ENCODE measurements at places on chromosomes 1 and 21.

GRCh38 chr1:193676996-193677549 is 490.7 kb upstream of the B3GALT2 start:
- no peak for DNase-seq

GRCh38 chr21:32043458-32043857 is 170.6 kb downstream of the HUNK start:
- no peak for DNase-seq

- no peak for DNase-seq
These were observed 220.8 kb downstream of the SLC35F3 start for GRCh38 chr1:234125283-234125682.

DNA sequence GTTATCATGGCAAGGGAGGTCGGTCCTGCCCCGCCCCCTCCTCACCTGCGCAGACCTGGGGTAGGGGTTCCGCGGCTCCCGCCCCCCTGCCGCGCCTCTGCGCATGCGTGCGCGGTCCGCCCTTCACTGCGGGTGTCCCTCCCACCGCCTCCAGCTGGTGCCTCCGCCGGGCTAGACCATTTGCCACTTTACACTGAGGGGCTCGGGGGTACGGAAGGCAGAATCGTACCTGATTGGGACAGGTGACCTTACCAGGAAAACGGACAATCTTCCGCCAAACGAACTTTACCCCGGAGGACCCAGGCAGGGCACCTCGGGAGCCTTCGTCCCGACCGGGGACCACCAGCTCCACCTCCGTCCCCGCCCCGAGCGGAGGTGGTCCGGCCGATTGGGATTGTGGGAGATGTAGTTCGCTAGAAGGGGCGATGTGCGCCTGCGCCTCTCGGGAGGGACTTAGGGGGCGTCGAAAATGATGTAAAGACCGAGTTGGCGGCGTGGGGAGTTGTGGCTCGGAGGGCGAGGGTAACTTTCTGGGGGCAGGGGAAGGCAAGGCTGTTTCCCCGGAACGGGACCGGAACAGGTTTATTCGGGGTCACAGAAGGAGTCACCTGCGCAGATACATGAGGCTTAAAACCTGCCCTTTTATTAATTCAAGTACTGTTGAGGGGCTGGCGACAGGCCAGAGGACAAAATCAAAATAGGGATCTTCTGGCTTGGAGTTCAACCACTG is at the start of gene DNAJC28:
DNAJC28 (minus strand) TSS at position 344 of the 730 bp plus-strand sequence. CDS start 2,323 bp downstream, outside the sequence.
- DNase-seq, result peak; percentile 92

GRCh38 chr21:45506836-45507522 is 35.3 kb downstream of the SLC19A1 start:
- no peak for DNase-seq

DNA sequence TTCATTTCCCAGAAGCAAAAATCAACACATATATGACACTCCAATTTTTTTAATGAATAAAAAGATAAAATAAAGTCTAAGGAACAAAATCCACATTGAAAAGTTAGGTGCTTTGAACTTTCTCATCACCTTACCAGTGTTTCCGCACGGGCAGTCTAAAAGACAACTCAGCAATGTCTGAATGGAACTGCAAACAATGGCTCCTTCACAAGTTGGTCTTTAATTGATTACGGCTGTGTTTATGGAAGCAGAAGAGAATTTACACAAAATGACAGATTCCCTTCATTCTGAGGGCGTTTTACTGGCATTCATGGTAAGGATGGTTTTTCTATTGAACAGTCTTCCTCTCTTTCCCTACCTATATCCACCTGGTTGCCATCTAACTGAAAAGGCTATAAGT is 65.0 kb upstream of the RNPC3 start:
- no peak for DNase-seq

DNA sequence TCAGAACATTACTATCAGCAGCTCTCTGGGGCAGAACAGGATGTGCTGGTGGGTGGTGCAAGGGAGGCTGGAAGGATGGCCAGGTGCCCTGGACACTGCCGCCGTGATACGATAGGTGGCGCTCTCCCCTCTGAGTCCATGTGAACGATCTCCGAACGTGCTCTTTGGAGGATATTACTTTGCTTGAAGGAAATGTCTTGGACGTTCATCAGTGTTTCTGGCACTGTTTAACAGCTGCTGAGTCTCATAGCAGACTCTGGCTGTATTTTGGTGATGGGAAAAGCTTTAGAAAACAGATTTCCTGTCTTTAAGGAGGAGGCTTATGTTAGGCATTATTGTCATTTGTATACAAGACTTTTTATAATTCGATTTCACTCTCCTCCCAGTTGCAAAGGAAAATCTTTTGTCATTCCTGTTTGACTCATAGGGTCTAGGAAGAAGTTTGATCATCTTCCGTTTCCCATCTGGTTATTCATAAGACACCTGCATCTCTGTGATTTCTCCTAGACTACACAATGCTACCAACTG is 386.2 kb upstream of the ADGRL2 start:
- DNase-seq, result no peak

GRCh38 chr21:32044205-32045180 is 171.7 kb downstream of the HUNK start:
- no peak for DNase-seq

GRCh38 chr21:41418956-41419680 is 6.9 kb upstream of the MX1 start:
- DNase-seq, result no peak

GRCh38 chr1:22412932-22413727 is 38.5 kb upstream of the ZBTB40 start:
- no peak for DNase-seq

GRCh38 chr1:34266127-34266951 is 89.6 kb downstream of the C1orf94 start:
- no peak for DNase-seq

DNA sequence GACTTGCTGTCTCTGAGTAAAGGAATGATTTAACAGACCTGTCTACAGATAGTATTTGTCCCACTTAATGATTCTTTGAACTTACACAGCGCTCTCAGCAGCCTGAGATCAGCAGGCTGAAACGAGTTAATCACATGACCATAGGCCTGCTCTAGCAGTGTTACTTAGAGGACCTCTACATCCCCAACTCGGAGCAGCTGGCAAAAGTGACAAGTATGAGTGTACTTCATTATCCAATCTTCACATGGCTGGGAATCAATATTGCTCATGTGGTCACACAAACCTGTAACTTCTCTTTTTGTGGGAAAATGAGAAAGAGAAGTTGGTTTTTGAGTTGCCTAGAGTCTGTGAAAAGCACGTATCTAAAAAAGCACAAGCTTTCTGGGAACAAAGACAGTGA is 11.4 kb upstream of the ATP13A2 start:
- no peak for DNase-seq

- no peak for DNase-seq
These were observed 166.8 kb upstream of the KCNJ6 start for GRCh38 chr21:38082936-38083485.

- DNase-seq, result no peak
These were observed 194.0 kb downstream of the NRIP1 start for GRCh38 chr21:14870853-14871149.

DNA sequence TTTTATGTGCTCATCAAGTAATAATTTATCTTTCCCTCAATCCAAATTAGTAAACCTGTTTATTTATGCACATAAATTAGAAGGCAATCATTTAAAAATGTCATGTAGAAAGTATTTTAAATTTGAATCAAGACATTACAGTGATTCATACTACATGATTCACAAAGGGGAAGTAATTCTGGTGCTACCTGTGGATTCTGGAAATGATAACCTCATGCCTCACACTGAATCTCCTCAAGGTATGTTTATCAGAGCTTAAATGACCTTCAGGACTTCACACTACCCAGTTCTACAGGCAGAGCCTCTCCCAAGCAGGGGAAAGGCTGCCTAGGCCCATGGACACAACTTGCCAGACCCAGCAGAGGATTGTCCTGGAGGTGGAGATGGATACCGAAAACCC is 25.2 kb upstream of the TDRD10 start:
- no peak for DNase-seq

GRCh38 chr1:42142894-42143675 is 10.1 kb upstream of the GUCA2B start:
- DNase-seq, result no peak

DNA sequence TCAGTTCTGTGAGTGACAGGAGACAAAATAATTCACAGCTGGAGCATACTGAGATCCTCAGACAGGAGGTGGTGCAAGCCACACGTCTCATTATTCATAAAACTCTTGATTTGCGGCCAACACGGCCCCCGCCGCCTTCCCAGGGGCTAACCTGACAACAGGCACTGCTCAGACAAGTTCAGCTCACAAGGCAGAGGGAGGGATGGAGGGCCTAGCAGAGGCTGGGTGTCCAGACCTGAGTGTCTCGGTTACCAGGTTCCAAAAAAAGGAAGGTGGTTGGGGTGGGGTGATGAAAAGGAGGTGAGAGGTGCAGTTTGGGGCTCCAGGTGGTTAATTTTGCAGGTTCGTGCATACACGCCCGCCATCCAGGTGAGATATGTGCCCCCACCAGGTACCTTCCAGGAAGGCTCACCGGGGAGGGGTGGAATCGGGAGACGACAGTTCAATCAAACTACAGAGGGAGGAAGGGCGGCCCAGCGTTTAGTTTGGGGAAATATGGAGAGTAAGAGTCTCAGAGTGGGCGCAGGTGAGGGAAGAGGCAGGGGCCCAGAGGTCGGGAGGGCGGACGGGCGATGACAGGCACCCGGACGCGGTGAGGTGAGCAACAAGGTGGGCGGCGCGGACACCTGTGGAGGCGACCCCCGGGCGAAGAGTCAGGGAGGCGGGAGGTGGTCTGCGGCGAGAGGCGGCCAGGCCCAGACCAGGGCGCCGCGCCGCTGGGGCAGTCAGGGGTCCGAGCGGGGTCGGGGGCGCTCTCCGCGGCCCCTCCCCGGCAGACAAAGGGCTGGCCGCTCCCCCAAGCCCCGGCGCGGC is 629 bp downstream of the CTNNBIP1 start:
- DNase-seq, result peak; percentile 9

DNA sequence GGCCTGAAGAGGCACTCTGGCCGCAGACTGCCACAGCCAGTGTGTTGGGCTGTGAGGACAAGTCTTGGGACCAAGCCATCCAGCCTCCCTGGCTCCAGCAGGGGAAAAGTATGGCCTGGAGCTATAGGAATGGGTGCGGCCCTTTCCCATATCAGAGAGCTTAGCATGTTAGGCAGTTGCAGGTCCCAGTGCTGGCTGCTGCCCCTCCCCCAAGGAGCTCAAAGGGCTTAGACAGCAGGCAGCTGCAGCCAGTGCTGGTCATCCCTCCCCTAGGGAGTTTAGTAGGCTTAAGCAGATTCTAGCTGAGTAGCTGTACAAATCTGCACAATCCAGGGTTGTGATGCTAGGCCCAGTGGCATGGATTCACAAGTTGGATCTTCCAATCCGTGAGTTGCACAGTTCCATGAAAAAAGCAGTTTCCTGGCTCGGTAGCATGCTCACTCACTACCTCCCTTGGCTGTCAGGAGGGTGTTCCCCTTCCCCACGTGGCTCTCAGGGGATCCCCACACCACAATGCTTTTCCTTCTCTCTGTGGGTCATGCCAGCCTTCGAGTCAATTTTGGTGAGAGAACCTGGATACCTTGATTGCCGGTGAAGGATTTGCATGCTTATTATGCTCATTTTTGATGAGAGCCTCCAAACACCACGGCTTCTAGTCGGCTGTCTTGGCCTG is 1490.8 kb downstream of the BRINP3 start:
- DNase-seq, result no peak

DNA sequence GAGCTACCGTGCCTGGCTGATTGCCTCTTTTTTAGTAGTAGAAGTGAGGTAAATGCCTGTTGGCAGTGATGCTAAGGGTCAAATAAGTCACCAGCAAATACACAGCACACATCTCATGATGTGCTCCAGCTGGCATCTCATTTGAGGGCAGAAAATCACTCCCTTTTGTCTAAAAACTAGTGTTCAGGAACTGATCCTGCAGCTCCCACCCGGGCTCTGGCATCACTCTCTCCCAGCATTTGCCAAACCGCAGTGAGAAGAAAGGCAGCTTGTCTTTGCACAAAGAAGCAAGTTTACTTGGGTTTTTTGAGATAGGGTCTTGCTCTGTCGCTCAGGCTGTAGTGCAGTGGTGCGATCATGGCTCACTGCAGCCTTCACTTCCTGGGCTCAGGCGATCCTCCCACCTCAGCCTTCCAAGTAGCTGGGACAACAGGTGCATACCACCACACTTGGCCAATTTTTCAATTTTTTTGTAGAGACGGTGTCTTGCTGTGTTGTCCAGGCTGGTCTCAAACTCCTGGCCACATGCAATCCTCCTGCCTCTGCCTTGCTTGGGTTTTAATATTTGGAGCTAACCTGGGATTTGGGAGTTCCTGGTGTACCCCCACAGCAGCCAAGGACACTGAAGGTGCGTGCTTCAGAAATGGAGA is 4.1 kb downstream of the RBP7 start:
- no peak for DNase-seq

- DNase-seq, result no peak
These were observed 346.9 kb upstream of the DAB1 start for GRCh38 chr1:57770772-57771171.

GRCh38 chr1:98849969-98850636 is 154.6 kb downstream of the PLPPR5 start:
- DNase-seq, result no peak

- DNase-seq, result no peak
These were observed 13.1 kb upstream of the COL24A1 start for GRCh38 chr1:86169625-86170024.

GRCh38 chr1:169426174-169426705 is 1.0 kb downstream of the CCDC181 start:
- no peak for DNase-seq

- no peak for DNase-seq
These were observed 84.1 kb downstream of the RGS2 start for GRCh38 chr1:192892934-192893333.

GRCh38 chr1:182339684-182340083 is 51.9 kb downstream of the GLUL start:
- no peak for DNase-seq

- no peak for DNase-seq
These were observed 49.2 kb upstream of the PAX7 start for GRCh38 chr1:18581420-18581880.

DNA sequence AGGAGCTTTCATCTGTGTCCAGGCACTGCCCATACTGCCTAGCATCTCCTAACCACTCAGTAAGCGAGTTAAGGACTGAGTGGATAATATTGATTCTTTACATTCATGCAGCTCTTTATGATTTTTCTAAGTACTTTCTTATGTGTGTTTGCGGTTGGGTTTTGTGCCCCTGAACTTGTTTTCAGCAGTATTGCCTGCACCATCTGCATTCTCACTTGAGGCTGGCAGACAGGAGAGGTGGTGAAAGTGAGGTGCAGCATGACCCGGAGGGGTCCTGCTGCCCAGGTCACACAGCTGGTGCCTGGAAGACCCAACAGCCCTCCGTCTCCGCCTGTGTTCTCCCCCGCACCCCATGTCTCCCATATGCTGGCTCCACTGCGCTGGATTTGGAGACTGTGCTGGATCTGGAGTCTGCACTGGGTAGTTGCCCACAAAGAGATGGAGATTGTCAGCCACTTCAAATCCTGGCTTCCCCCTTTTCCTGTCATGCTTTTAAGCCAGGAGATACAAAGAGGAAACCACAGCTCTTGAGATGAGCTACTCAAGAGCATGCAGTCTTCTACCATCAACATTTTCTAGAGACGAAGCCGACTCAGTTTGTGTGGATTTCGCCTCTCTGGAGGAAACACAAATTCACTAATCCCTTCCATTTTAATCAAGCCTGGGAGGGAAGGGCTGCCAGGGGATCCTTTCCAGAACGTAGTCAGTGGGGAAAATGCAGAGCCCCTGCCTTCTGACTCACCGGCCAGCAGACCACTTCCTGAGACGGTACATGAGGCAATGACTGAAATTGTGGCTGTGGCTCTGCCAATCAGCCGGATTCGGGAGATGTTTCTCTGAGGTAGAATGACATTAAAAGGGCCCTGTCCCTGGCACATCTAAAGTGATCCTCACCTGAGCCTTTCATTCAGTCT is 71.7 kb upstream of the ANGPTL1 start:
- DNase-seq, result no peak
